ENCODE measurements at places on chromosomes 4 and X.
A peak's percentile ranks its signal among the peaks of the same experiment; 100 is the strongest.

- DNase-seq = no peak
Measured at GRCh38 chr4:184019076-184019475, 114.0 kb downstream of the STOX2 start.

DNA sequence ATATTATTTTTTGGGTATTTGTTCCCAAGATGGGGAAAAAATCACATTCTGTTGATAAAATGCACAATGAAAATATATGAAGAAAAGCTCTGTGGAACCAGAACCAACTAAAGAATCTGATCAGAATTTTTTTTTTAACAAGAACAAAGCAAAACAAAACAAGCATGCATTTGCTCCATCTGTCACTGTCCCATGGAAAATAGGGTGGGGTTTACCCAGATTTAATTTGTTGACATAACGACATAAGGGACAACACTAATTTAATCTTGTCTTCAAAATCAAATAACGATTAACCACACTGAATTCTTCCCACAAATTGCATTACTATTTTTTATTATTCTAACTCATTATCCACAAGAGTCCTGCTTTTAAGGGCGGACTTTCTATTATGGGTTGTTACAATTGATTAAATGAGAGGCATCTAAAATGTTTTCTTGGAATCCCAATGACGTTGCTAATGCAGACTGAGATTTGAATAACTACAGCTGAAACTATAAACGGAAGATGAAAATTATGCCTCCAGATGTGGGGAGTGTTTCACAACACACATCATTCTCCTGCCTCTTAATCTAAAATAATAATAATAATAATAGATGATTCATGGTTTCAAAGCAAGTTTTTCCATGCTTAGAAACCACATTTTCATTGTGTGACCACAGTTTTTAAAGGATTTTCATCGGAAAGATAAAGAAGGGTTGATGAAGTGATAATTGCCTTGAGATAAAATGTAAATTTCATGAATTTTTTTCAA is 307.0 kb upstream of the CPEB2 start:
- DNase-seq = no peak

GRCh38 chrX:150833454-150834056 is 64.9 kb downstream of the CD99L2 start:
- DNase-seq = no peak

- DNase-seq = no peak
Measured at GRCh38 chr4:43224559-43224958, 332.0 kb downstream of the GRXCR1 start.

- no peak for DNase-seq
Measured at GRCh38 chr4:40563401-40563800, 66.3 kb downstream of the RBM47 start.

- no peak for DNase-seq
Measured at GRCh38 chrX:31506360-31506759, 434.5 kb upstream of the FTHL17 start.

- no peak for DNase-seq
Measured at GRCh38 chr4:104571341-104571740, 76.6 kb upstream of the CXXC4 start.

DNA sequence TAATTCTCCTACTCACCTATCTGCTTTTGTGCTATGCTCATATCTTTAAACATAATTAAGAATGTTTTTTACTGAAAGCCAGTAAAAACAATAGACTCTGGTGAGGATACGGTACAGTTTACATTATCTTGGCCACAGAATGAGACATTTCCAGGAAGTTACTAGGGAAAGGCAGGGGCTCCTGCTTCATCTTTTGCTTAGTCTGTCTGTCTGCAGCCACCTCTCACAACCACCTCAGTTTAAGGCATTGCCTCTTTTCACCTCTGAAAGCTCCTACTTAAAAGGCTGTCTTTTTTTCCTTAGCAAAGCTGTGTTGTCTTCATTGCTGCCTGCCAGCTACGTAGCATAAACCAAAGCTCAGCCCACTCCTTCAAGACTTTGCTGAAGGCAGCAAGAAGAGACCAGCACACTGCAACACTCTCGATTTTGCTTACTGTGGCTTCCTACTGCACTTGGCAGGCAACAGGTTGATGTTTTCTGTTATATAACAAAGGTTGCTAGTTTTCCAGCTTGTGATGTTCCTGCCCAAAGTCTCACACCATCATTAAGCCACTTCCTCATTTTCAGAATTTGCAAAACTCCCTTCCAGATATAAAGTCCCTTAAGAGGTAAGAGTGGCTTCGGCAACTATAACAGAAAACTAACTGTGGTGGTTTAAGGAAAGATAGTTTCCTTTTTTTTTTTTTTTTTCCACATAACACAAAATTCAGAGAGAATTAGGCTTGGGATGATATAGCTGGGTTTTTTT is 432.9 kb downstream of the GRXCR1 start:
- no peak for DNase-seq

DNA sequence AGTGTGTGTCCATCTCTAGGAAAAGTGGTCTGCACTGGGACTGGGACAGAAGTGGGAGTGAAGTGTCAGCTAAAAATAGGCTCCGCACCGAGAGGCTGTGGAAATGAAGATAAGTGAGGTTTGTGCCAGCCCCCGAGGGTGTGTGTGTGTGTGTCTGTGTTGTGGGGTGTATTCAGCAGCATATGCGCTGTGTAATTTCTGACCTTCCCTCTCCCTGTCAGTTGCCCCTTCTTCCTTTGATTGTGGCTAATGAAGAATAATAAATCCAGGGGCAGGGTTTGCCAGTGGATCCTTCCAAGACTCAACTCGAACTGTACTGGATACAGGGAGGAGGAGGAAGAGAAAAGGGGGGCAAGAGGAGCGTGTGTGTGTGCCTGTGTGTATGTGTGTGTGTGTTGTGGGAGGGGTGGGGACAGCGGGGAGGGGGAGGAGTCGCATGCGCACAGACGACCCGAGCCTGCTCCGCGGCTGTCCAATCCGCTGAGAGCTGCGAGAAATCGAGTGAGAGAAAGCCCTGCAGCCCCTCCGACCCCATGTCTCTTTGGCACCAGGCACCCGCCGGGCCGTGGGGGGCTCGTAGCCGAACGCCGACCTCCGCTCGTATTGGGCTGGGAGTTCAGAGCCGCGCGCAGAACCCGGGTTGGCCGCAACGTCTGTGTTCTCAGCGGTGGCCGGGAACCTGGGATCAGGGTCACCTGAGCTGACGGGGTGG is 916 bp upstream of the POU4F2 start:
- no peak for DNase-seq

DNA sequence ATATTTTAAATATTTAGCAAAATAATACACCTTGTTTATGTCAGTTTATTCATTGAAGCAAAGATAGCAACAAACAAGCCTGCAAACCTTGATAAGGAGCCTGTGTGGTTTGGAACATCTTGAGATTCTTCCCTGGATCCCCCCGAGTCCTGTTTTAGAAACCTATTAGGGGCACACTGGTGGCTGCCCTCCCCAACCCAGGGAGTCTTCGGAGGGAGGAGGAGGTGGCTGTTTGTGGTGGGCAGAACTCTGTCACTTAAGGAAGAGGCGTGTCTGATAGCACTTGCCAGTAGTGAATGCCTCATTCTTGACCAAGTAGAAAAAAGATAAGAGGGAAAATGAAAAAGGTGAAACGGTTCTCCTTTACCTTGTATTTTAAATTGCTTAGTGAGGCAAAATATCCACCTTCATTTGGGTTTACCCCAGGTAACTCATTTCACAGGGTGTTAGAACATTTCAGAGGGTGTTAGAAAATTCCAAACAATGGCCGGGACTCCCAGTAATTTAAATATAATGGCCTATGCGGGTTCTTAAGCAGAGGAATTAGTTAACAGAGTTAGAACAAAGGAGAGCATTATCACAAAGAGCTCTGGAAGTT is 10.4 kb downstream of the KIT start:
- DNase-seq = no peak

GRCh38 chrX:132631579-132632232 is 142.9 kb upstream of the MBNL3 start:
- DNase-seq = peak; percentile 3

DNA sequence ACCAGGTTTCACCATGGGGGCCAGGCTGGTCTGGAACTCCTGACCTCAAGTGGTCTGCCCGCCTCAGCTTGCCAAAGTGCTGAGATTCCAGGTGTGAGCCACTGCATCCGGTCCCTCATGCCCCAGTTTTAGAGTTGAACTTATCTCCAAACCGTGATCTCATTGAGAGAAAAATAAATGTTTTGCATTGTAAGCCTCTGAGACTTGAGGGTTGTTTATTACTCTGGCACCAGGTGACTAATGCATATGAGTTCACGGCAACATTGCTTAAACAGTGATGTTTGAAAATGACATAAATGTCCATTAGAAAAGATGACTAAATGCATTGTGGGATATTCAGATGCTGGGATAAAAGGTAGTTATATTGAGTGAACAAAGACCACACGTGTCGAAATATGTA is 22.9 kb upstream of the FAT1 start:
- DNase-seq = no peak

DNA sequence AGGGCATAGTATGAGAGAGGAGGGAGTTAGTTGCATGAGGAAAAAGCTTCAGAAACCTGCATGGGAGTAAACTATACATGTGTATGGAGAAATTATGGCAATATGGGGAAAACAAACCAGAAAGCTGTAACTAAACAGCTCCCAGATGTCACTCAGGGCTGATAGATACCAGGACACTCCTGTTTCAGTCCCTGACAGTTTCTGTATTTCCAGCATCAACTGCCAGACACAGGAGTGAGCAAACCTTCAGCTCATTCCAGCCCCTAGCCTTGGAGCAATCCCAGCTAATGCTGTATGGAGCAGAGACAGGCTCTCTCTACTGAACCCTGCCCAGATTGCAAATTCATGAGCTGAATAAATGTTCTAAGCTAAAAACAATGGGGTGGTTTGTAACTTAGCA is 382.9 kb upstream of the MAGEB18 start:
- no peak for DNase-seq

GRCh38 chrX:17440258-17440657 is 65.3 kb downstream of the NHS start:
- DNase-seq = no peak

- DNase-seq = no peak
Measured at GRCh38 chr4:25437926-25438325, 60.9 kb downstream of the ANAPC4 start.

- DNase-seq = no peak
Measured at GRCh38 chr4:108377021-108377420, 208.3 kb upstream of the LEF1 start.
